ENCODE measurements at places on chromosomes 11 and 22. TPM values are rescaled to one million over a fixed set of nuclear protein-coding genes. Genes with fewer than 3 reads are reported as not detected.

SCGB1C1 gene
- total RNA-seq: not detected

DNA sequence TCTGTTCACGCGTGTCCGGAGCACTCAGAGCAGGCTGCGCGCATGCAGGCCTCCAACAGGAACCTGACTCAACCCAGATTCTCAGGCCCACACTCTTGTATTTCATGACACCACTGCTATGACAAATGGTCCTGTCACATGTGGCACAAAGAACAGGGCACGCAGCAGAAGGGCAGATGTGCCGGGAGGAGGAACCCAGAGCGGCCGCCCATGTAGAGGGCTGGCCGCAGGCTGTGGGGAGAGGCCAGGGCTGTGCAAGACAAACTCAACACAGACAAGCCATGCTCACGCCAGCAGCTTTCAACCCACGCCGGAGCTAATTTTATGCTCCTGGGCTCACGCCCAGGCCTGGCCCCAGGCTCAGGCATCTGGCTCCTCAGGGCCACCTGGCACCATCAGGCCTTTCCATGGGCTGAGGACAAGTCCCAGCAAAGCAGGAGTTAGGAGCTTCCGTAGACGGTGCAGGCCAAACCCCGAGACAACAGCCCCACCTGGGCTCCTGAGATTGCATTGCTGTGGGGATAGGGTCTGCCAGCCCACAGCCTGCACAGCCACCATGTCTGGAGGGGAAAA, 40.0 kb downstream of the DUSP8 start:
- H3K4me1 ChIP-seq: peaks cover 4% of the 10 kb centered on the region
- H3K27me3 ChIP-seq: no peaks in the 10 kb centered on the region
- H3K4me3 ChIP-seq: no peak overlapping the region
- DNase-seq: no peak
- H3K36me3 ChIP-seq: no peaks in the 10 kb centered on the region

GRCh38 chr11:114447892-114448291, 8.6 kb downstream of the REXO2 start:
- DNase-seq: no peak
- no peaks in the 10 kb centered on the region for H3K36me3 ChIP-seq
- no peaks in the 10 kb centered on the region for H3K27me3 ChIP-seq
- no peak overlapping the region for H3K27ac ChIP-seq

GRCh38 chr11:100816823-100817222, 129.7 kb downstream of the ARHGAP42 start:
- DNase-seq: no peak
- no peak overlapping the region for H3K27ac ChIP-seq
- H3K36me3 ChIP-seq: no peaks in the 10 kb centered on the region
- no peaks in the 10 kb centered on the region for H3K27me3 ChIP-seq

GRCh38 chr11:120302001-120302805, 22.9 kb upstream of the TLCD5 start:
- H3K4me1 ChIP-seq: no peaks in the 10 kb centered on the region
- no peak overlapping the region for H3K27ac ChIP-seq
- H3K36me3 ChIP-seq: no peaks in the 10 kb centered on the region
- H3K4me3 ChIP-seq: no peak overlapping the region

OR2AG1 gene
- not detected for total RNA-seq

GRCh38 chr11:120410622-120411380, 74.6 kb downstream of the ARHGEF12 start:
- no peak overlapping the region for H3K4me3 ChIP-seq
- H3K27me3 ChIP-seq: no peaks in the 10 kb centered on the region
- H3K4me1 ChIP-seq: no peaks in the 10 kb centered on the region

DNA sequence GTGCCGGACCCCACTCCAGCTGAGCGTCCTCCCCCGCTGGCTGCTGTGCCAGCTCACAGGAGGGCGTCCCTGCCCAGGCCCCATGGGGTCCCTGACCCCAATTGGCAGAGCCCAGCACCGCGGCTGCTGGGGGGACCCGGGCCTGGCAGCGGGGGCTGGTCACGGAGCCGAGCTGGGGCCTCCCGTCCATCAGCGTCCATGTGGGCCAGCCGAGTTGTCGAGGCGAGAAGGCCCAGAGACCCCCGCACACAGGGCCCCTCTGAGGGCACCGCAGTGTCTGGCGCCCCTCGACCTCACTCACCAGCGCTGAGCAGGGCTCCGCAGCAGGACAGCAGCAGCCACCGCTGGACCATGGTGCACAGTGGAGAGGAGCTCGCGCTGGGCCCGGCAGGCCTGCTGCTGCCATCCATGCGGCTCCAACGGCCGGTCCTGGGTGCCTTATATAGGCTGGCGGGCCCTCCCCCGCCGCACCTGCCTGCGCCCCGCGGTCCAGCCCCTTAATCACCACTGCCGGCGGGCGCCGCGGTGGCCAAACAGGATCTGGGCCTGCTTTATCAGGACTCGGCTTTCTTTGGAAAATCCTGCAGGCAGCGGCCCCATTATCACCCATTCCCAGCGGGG, at the start of gene MUC6:
Gene MUC6 (minus strand): TSS at position 416 of the 621 bp plus-strand sequence. CDS start 63 bp downstream, at position 353.
- H3K27ac ChIP-seq: no peak within 1 kb of the TSS
- no peaks in the 10 kb centered on the region for H3K36me3 ChIP-seq
- no peaks in the 10 kb centered on the region for H3K27me3 ChIP-seq
- no peak for DNase-seq
- H3K4me3 ChIP-seq: no peak within 1 kb of the TSS

- no peak for DNase-seq
- H3K4me1 ChIP-seq: peaks cover 17% of the 10 kb centered on the region
- no peak overlapping the region for H3K27ac ChIP-seq
- no peak overlapping the region for H3K4me3 ChIP-seq
Observed at GRCh38 chr22:20922141-20922751, 5.0 kb downstream of the CRKL start.

DNA sequence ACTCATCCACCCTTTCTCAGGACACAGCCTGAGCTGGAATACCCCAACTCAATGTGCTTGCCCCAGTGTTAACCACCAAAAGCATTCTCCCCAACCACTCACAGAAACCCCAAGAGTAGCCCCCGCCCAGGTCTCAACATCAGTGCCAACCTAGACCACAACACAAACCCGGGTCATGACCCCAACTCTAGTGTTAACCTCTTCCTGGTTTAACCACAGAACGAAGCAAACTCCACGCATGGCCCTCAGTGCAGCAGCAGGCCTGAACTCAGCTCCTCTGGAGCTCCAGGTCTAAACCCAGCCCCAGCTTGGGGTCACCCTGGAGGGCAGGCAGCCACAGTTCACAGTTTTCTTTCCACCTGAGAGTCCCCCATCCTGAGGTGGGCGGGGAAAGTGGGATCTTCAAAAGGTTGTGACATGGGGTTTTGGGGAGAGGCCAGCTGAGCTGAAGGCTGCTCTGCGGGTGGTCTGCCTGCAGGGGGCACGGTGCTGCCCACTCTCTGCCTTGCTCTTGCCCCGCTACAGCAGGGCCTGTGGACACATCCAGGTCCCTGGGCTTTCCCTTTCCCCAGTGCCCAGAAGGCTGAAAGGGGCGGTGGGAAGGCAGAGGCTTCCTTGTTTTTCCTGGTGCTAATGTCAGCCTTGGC, 37.9 kb downstream of the NECTIN1 start:
- H3K4me3 ChIP-seq: no peak overlapping the region
- H3K36me3 ChIP-seq: no peaks in the 10 kb centered on the region
- no peak overlapping the region for H3K27ac ChIP-seq
- H3K4me1 ChIP-seq: no peaks in the 10 kb centered on the region
- no peaks in the 10 kb centered on the region for H3K27me3 ChIP-seq

Measured in testis (tissue), 5 donors.